ENCODE measurements at places on chromosomes 7 and 10. TPM values are rescaled to one million over a fixed set of nuclear protein-coding genes. Genes with fewer than 3 reads are reported as not detected.

DNA sequence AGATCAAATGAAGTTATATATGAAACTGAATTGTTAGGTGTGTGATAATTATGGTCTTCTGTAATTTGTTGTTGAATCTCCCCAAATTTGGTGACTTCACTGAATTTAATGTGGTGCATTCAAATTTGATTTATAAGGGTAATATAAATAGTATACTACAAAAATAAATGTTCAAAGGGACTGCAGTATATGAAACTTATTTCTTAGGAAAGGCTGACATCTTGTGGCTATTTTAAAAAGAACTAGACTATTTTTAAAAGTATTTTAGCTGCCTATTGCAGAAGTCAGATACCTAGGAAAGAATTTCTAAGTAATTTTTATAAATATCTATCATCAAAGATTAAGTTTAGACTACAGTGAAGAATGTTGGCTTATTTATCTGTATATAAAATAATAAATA lies 36.6 kb downstream of the ATRNL1 start:
- DNase-seq: no peak

- peak; percentile 95 for DNase-seq
Observed at GRCh38 chr7:151687523-151688235, 168.0 kb upstream of the RHEB start.

Gene SYNPO2L
- total RNA-seq: not detected

DNA sequence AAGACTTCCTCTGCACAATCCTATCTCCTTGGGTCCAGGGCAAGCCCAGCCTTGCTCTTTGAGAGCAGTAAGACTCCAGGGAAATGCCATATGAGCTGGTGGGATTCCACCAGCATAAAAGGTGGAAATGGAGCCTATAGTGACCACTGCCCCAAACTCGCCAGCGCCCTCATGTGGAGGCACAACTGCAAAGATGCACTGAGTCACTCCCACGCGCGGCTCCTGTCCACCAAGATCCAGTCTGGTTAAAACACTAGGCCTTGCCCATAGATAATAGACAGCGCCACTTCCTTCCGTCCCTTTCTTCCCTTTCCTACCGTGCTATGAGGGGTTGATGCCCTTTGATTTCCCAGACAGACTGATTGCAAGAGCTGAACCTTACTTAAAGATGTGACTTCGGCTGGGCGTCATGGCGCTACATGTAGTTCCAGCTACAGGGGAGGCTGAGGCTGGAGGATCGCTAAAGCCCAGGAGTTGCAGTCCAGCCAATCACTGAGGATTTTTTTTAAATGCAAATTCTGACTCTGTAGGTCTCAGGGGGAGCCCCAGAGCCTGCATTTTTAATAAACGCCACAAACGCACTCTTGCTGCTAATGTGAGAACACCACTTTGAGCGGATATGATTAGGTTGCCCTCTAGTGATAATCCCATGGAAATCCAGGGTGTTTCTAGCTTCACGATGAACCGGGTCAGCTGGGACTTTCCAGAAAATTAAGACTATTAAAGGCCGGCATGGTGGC lies 136.5 kb downstream of the EPC1 start:
- DNase-seq: no peak

- DNase-seq: no peak
Observed at GRCh38 chr10:23067337-23067736, 28.0 kb upstream of the MSRB2 start.

- peak; percentile 53 for DNase-seq
Observed at GRCh38 chr10:34121125-34121753, 693.9 kb downstream of the PARD3 start.

Gene CDK1
- total RNA-seq: 0.66 TPM

Gene TUBAL3
- total RNA-seq: not detected

Gene SPDYE6
- total RNA-seq: not detected

- DNase-seq: no peak
Observed at GRCh38 chr7:38880035-38880434, 29.0 kb downstream of the VPS41 start.

DNA sequence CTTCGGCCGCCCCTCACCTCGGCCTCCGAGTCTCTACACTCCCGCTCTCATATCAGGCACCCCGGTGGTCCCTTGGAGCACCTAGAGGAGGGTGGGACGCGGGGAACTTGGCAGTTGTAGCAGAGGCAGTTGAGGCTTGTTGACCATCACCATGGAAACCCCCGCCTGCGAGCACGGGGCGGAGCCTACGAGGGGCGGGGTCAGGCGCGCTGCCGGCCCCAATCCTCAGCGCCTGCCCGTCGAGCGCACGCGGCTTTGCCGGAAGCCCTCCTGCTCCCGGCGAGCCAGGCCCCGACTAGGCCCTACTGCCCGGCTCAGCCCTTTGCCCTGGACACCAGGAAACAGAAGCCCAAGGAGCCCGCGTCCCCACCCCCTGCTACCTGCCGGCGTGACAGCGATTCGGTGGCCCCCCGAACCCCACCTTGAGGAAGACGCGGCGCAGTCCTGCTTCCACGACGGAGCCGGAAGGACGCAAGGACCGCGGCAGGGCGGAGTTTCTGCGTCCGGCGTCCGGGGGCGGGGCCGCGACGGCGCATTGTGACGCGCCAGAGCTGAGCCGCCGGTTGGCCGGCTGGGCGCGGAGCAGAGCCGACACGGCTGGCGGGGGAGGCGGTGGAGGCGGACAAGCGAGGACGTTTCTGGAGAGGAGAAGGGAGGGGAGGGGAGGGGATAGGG lies at the start of gene HNRNPF:
Gene HNRNPF, minus strand, starts transcription at position 477 of the 675 bp plus-strand sequence. CDS start 21,302 bp downstream, outside the sequence.
- peak; percentile 98 for DNase-seq

Gene ALOX5
- 14.2 TPM for total RNA-seq

DNA sequence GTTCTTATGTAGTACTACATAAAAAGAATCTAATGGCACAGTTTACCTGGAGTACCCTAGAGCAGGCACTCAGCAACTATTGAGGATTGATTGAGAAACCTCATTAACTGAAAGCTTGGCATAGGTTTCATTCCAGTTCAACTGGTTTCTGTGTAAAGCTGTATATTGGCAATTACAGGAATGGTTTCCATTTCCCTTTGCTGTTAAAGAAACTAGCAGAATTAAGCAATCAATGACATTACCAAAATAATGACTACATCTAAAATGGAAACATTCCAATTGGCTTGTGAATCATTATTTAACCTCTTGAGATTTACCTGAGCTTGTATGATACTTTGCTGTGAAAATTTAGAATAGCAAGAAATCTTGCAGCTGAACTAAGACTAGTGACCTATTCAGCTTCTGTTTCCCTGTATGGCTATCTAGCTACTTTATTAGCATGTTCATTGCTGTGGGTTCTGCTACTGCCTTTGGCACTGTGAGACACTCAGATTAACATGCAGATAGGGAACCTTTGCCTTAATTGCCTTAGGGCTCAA lies 33.5 kb upstream of the CADPS2 start:
- DNase-seq: no peak

DNA sequence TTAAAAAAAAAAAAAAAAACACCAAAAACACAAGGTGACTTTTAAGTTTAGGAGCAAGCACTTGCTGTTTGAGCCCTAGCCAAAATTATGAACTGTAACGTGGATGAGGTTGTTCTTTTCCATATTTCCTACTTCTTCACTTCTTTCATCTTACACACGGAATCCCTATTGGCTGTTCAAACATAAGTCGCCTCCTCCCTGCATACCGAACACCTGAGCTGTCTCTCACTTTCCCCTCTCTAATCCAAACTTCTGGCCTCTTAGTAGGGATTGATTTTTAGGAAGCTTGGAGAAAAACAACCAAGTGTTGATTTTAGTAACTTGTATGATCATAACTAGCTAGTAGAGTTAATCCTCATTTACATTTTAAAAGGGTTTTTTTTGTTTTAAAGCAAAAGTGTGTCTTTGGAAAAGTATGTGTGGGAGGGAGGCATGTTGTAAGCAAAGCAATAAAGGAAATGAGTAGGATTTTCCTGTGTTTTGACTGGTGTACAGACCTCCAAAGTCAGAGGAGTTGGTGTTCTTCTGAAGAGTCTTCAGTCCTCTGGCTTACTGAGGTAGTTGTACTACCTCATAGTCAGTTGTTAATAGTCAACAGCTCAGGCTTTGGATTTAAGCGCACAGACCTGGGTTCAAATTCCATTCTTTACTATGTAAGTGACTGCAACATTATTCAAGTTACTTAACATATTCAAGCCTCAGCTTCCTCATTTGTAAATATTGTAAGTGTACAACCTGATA lies 39.3 kb downstream of the RABGEF1 start:
- no peak for DNase-seq

Gene PLXDC2
- 46.5 TPM for total RNA-seq

DNA sequence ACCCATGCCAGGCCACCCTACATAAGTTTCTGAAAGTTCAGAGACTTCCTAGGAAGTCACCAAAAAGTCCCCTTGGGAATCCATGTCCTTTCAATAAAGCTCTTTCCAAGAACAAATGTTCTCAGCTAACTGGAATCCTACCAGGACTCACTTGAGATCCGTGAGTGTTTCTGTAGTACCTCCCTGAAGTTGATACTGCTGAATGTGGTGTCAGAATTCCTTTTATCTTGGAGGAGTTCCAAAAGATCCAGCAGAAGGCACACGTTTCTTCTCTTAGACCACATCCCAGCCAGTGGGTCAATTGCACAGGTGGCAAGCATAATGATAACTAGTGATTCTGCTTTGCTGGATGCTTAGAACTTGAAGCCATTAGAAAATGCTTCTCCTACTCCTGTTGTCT lies 689.7 kb upstream of the IGFBP3 start:
- DNase-seq: no peak

GRCh38 chr7:97680622-97681021 lies 51.3 kb upstream of the TAC1 start:
- no peak for DNase-seq

Gene POLR1F
- total RNA-seq: 17.7 TPM

Gene ATRNL1
- total RNA-seq: 15.1 TPM

DNA sequence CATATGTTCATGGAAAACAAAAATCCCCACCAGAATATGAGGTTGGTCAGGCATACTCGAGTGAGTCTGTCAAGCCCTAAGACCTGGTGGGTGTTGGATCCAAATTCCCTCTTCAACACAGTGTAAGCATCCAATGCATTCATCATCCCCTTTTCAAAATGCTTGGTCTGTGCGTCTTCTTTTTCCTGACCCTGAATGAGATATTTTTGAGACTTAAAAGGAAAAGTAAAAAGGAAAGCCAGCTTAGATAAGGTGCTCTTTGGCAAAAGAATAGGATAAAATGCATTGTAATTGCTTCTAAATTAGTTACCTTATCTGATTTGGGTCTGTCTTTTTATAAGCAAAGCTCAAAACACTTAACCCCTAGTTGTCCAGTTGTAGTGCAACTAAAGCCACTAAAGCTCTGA lies 331.5 kb downstream of the PTEN start:
- DNase-seq: no peak

Gene VWDE
- total RNA-seq: not detected

- DNase-seq: no peak
Observed at GRCh38 chr10:97676770-97677581, 10.1 kb downstream of the AVPI1 start.

Gene FRMPD2
- total RNA-seq: not detected

Gene TCAF2
- total RNA-seq: 0.83 TPM

Gene NPC1L1
- total RNA-seq: not detected

Gene TMEM176A
- total RNA-seq: 11.6 TPM

Gene NFE2L3
- 1.5 TPM for total RNA-seq

Gene HOXA10
- not detected for total RNA-seq

GRCh38 chr7:154387252-154387651 lies 335.1 kb downstream of the DPP6 start:
- DNase-seq: peak; percentile 79

DNA sequence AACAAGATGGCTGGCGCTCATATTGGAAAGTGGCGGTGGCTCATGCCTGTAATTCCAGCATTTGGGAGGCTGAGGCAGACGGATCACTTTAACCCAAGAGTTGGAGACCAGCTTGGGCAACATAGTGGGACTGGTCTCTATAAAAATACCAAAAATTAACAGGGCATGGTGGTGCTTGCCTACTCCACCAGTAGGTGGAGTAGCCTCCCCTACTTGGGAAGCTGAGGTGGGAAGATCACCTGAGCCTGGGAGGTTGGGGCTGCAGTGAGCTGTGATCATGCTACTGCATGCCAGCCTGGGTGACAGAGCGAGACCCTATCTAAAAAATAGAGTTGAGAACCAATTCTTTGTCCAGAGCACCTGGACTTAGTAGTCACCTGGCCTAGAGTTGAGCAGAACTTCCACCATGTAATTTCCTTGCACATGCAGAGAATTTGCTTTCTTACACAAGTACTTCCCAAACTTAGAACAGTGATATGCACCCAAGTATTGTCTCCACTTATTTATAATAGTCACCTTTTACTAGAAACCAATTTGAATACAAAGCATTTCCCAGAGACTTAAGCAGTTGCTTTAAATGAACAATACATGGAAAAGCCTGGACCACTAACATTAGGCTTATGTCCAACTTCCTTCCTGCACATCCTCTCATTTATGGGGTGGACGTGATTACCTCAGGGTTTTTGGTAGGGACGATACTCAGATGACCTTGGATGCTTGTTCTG lies 15.9 kb downstream of the LAMB4 start:
- DNase-seq: peak; percentile 50

DNA sequence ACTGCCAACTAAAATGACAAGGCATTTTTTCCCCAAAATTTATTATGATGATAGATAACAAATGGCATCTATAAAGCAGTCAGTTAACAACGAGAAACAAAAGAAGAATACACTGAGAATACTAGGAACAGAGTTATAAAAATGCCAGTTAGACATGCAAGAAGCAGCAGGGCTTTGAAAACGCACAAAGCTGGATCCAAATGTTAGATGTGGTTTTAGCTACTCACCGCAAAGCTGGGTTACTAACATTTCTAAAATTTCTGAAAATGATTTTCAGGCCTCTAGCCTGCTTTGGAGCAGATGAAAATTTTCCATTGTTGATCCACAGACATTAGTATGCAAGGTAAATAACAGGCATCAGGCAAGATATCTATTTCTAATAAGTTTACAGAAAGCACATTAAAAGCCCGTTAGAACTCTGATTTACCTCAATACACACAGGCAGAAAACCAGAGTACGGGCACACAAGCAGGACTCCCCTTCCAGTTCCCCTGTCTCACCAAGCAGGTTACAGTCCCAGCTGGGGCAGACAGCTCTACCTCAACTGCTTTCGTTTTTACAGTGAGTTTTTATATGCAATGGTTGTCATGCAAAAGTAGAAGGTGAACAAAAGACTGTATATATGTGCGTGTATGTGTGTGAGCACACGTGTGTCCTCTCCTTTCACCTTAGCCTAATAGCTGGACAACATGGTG lies 37.9 kb downstream of the GLI3 start:
- peak; percentile 37 for DNase-seq

Gene SLC29A4
- 6.3 TPM for total RNA-seq

GRCh38 chr10:122182308-122182707 lies 88.8 kb upstream of the BTBD16 start:
- DNase-seq: no peak

DNA sequence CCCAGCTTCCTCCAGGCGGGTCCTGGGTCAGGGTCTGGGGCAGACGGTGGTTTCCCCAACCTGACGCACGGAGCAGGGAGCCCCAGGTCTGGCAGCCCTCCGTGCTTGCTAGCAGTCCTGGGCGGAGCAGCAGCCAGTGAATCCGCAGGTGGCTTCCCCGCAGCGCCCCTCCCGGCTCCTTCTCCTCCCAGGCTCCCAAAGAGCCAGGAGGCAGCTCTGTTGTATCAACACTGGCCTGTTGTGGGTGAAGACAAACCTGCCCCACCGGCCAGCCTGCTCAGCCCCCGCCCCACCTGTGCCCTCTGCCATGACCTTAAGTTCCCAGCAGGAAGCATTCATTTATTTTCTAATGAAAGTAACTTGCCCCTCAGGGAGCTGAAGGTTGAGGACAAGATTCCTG lies 24.0 kb upstream of the TMEM213 start:
- no peak for DNase-seq
